ENCODE measurements at places on chromosomes 16 and 17. TPM values are rescaled to one million over a fixed set of nuclear protein-coding genes. Genes with fewer than 3 reads are reported as not detected.

DNA sequence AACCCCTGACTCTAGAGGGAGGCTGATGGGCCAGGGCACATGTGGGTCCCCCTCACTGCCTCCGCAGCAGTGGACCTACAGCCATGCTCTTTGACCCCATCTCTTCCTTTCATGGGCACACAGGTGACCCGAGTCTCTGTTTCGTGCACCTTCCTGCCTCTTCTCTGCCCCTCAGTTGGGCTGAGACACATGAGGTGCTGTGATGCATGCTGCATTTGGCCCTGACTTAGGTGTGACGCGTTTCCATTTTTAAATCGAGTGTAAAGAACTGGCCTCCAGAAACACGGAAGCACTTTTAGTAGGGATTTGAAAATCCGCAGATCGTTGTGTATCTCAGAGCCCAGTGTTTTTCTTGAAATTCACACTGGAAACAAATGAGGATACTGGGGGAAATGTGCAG lies 24.6 kb downstream of the C16orf90 start:
- H3K4me1 ChIP-seq = peaks cover 17% of the 10 kb centered on the region
- no peaks in the 10 kb centered on the region for H3K27me3 ChIP-seq

DNA sequence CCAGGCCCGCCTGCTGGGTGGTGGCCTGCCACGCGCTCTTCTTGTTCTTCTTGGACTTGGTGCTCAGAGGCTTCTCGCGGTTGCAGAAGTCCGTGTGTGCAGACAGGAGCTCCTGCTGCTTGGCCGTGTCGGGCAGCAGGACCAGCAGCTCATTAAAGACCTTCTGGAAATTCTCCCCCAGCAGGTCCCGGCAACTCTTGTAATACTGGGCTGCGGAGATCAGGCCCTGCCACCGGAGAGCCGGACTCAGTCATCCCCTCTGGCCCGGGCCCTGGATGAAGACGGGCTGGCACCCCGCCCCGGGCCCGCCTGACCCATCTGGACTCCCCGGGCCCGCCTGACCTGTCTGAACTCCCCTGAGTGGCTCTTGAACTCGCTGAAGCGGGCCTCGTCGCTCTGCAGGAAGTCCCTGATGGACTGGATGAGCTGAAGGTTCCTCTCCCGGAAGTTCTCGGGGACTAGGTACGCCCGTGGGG lies 8.6 kb downstream of the SYNGR3 start:
- H3K36me3 ChIP-seq = peaks cover 8% of the 10 kb centered on the region
- H3K4me1 ChIP-seq = no peaks in the 10 kb centered on the region
- no peak overlapping the region for H3K27ac ChIP-seq
- DNase-seq = no peak

GRCh38 chr17:1561420-1562175 lies 994 bp downstream of the PITPNA start:
- no peaks in the 10 kb centered on the region for H3K27me3 ChIP-seq
- peak overlapping the region; percentile 65 for H3K27ac ChIP-seq
- DNase-seq = no peak
- H3K36me3 ChIP-seq = no peaks in the 10 kb centered on the region
- peak overlapping the region; percentile 85 for H3K4me3 ChIP-seq
- peaks cover 7% of the 10 kb centered on the region for H3K4me1 ChIP-seq

DNA sequence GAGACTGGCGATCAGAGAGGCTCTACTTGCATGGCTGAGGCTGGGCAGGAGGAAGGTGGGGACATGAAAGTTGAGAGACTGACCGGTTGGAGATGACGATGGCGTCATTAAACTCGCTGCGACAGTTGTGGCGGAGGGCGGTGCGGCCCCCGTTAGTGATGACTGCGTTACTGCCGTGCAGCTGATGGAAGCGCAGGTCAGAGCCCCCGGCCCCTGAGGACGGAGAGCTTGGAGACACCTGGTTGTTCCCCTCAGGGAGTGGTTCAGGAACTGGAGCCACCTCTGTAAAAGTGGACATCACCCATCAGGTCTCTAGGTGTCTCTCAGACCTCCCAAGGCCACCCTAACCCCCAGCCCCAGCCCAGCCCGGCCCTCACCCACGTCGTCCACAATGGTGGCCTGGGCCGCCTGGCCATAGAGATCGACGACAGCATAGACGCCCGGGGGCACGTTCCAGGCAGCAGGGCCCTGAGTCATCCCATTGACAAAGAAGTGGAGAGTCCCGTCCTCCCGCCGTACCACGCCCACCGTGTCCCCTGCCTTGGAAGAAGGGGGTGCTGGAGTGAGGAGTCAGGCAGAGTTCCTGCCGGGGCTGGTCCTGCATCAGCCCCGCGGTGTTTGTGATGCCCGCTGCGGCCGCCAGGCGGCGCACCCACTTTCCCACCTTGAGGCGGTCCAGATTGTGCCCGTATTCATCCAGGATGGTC lies 5.3 kb downstream of the NEURL4 start:
- no peak for DNase-seq
- H3K27ac ChIP-seq = no peak overlapping the region
- H3K36me3 ChIP-seq = peaks cover 44% of the 10 kb centered on the region

- H3K4me3 ChIP-seq = no peak overlapping the region
- H3K27me3 ChIP-seq = no peaks in the 10 kb centered on the region
- no peak overlapping the region for H3K27ac ChIP-seq
- no peak for DNase-seq
- H3K4me1 ChIP-seq = peaks cover 12% of the 10 kb centered on the region
Measured at GRCh38 chr17:10777131-10777807, 26.6 kb downstream of the TMEM238L start.

DNA sequence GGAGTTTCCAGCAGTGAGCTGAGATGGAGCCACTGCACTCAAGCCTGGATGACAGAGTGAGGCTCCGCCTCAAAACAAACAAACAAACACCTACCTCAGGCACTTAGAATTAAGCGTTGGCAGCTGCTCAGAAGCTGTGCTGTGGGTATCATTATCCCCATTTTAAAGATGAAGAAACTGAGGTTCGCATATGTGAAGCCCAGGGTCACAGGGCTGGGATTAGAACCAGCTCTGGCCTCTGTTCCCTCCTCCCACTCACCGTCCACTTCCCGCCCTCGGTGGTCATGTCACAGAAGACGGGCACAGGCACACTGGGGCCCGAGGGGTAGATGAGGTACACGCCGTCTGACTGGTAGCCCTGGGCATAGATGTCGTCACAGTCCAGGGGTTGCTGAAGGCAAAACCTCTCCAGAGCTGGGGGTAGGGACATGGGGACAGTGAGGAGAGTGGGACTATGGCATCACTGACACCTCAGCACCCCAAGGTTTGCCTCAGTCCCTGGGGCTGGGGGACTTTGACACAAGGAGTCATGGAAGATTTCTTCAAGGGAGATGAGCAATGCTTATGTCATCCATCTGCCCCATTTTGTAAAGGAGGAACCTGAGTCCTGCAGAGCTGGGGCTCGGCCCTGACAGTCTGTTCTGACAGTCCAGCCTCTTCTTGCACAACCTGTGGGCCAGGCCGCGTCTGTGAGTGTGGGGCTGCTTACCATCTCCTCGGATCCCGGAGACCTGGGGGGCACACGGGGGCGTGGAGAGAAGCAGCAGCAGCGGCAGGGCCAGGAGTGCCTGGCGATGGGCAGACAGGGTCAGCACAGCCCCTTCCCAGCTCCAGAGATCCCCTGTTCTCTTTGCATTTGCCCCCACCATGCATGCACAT lies 700 bp downstream of the MFAP4 start:
- peaks cover 7% of the 10 kb centered on the region for H3K4me1 ChIP-seq
- H3K36me3 ChIP-seq = peaks cover 3% of the 10 kb centered on the region
- H3K4me3 ChIP-seq = no peak overlapping the region

DNA sequence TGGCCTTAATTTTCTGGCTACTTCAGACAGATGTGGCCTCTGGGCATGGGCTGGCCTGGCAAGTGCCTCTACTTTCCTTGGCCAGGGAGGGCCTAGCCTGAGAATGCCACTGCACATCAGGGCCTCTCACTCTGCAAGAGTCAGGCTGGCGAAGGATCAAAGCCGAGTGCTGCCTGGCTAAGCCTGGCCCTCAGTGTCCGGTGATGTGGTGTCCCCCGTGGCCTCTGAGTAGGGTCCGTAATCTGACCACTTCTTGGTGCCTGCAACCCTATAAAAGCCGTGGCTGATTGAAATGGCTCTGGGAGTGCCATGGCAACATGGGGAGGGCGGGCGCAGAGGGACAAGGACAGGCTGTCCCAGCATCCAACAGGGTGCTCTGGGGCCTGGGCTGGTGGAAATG lies 30.2 kb downstream of the TBX4 start:
- no peak overlapping the region for H3K27ac ChIP-seq
- DNase-seq = peak; percentile 48
- H3K4me3 ChIP-seq = no peak overlapping the region

- no peaks in the 10 kb centered on the region for H3K36me3 ChIP-seq
- no peak overlapping the region for H3K27ac ChIP-seq
- H3K4me3 ChIP-seq = no peak overlapping the region
- DNase-seq = no peak
Measured at GRCh38 chr17:51820252-51820651, 338.3 kb downstream of the CA10 start.

NLRC3 gene
- total RNA-seq = 0.55 TPM

TMEM238L gene
- total RNA-seq = not detected

GRCh38 chr17:10598621-10599020 lies 49.2 kb upstream of the MYH2 start:
- DNase-seq = no peak
- H3K36me3 ChIP-seq = no peaks in the 10 kb centered on the region
- no peak overlapping the region for H3K27ac ChIP-seq
- no peaks in the 10 kb centered on the region for H3K4me1 ChIP-seq
- H3K4me3 ChIP-seq = no peak overlapping the region

CPHXL2 gene
- not detected for total RNA-seq

DNA sequence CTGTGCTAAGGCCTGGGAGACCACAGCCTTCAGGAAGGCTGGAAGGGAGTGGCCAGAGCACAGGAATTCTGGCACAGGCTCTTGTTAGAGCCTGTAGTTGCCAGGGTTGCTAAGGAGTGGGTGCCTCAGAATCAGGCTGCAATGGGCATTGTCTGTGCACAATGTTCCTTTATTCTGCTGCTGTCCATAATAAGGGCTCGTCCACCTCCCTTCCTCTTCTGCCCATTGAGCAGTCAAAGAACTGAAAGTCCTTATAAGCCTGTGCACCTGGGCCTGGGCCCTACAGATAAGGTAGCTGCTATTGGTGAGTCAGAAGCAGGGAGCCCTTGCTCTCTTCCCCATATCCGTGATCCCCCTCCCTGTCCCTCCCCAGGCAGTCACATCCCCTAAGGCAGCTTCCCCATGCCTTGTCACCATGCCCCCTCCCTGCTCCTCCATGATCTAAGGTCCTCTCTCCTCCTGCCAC lies 5.4 kb upstream of the CNGB1 start:
- no peaks in the 10 kb centered on the region for H3K27me3 ChIP-seq
- no peak overlapping the region for H3K4me3 ChIP-seq
- DNase-seq = no peak
- H3K27ac ChIP-seq = no peak overlapping the region

TEKT5 gene
- total RNA-seq = not detected

DNA sequence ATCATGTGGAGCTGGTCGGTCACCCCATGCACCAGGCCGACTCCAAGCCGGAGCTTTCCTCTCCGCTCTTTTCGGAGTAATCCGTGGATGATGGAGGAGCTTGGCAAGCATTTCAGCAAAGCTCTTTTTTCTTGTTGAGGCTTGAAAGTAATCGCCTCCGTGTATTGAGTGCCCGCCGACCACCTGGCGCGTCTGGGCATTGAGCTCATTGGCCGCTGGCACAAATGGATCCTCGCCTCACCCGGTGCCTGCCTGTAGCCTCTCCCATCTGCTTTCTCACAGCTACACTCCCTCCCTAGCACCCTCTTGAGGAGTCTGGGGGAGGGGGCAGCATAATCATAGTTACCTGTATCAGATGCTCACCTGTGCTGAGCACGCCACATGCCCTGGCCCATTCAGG lies 148.9 kb downstream of the CMIP start:
- no peak overlapping the region for H3K4me3 ChIP-seq
- no peak overlapping the region for H3K27ac ChIP-seq

DNA sequence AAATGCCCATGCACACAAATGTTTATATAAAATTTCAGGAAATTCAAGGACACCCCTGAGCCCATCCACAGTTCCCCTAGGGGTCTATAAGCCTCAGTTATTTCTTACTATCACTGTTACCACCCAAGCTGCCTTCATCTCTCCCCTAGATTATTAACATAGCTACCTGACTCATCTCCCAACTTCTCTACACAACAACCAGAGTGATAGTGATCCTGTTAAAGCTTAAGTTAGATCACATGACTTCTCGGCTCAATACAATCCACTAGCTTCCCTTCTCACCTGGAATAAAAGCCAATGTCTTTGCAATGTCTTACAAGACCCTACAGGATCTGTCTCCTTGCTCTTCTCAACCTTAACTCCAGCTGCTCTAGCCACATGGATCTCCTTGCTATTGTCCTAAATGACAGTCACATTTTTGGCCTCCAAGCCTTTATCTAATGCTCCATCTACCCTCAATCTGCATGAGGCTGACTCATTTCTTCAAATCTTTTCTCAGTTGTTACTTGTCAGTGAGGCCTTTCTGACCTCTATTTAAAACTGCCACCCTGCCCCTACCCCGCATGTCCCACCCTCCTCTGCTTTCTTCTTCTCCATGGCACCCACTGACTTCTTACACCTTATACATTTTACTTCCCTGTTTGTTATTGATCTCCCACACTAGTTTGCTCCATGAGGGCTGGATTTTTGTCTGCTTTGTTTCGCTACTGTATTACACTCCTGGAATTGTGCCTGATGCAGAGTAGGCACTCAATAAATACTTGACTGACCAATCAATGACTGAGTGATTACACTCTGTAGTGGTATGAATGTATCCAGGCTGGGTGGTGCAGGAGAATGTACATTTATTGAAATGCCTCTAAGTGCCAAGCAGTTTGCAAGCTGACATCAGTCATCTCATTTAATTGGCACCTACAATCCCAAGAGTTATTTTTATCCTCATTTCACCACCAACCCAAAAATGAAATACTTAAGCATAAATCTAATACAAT lies 5.2 kb upstream of the LIG3 start:
- no peak overlapping the region for H3K4me3 ChIP-seq
- H3K27ac ChIP-seq = no peak overlapping the region
- no peaks in the 10 kb centered on the region for H3K36me3 ChIP-seq

HS3ST6 gene
- total RNA-seq = not detected

DNA sequence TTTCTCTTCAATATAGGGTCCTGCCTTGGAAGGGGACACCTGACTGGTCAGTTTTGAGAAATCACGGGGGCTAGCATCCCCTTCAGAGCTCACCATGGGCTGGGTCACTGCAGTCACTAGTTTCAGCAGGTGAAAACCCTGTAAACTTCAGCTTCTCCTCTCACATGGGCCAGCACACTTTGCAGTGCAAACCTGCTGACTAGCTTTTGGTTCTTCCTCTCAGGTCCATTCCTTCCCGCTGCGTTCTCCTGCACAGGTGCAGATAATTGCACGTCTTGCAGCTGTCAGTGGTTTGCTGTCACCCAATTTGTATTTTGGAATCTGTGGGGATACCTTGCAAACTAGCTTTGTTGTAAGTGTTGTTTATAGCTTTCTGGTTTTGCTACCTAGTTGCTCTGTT lies 95.1 kb downstream of the LYRM1 start:
- H3K36me3 ChIP-seq = no peaks in the 10 kb centered on the region
